Activated naive CD4-positive, alpha-beta T cell treated with anti-CD3 and anti-CD28 coated beads, Interleukin-2, amount 50 U/mL, for 72 hours (primary cell): ENCODE measurements at places on chromosomes 6 and 20.

GRCh38 chr6:165653607-165654006 is 9.4 kb downstream of the PDE10A start:
- no peak for DNase-seq

DNA sequence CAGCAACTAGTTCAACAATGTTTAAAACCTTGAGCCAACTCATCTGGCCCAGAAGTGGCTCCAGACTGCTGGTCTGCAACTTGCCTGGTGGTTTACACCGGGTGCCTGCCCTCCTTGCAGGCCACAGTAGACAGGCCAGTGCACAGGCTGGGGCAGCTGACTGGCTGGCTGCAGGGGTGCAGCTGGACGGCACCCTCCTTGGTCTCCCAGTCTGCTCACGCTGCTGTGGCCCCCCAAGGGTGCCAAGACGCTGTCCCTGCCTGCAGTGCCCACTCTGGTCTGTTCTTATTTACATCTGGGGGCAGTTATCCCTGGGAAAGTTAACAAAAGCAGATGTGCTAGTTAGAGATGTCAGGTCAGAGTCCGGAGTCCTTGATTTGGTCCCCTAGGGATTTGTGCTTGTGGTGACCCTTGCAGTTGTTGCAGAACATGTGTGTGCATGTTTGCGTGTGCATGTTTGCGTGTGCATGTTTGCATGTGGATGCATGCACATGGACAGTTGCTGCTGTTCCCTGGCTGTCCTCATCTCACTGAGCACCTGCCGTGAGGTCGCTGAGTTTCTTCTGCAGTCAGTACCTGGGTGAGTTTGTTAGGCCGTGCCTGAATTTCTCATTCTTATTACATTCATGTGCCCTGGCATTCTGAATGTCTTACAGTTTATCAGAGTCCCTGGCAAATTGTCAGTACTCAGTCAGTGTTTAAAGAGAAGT is 48.2 kb upstream of the IRF4 start:
- no peak for DNase-seq

DNA sequence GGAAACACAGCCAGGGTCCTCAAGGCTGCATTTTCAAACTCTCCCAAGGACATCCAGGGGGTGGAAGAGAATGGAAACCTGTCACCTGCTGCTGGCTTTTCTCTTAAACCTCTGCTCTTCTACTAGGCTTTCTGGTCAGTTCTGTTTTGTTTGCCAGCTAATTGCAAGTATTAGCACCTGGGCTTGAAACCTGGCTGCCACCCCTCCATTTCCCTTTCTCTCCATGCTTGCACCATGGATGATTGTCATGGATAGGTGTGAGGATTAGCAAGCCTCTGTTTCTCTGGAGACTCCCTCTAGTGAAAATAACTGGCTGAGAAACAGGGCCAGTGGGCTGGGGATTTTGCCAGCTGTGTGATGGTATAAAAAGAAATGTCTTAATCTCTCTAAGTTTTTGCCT is 33.0 kb upstream of the GPR6 start:
- no peak for DNase-seq

DNA sequence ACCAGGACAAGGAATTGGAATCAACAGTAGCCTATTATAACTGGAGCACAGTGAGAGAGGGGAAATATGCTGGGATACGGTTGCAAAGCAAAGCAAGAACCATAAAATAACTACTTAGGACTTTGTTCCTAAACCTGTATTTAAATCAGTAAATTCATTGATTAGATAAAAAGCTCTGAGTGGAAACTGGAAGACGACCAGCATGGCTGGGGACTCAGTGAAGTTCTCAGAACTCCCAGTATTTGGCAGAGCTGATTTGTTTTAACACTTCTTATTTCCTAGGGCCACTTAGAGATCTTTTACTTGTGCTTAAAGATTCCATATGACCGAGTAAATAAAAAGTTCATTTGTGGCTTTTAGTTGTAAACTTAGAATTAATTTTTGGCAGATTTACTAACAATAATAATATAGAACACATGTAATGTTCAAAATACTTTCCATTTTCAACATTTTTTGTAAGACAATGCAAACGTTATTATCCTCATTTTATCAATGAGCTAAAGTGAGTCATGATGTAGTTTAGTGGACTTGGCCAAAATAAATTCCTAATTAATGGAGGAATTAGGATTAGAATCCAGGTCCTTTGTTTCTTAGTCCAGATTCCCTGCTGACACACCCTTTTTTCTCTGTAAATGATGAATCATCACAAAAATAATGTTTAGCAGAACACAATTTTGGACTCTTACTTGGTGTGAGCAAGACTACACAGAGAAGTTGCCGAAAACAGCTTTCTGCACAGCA is 392.9 kb downstream of the GJA1 start:
- no peak for DNase-seq

GRCh38 chr6:89348372-89348771 is 4.2 kb downstream of the UBE2J1 start:
- no peak for DNase-seq

- DNase-seq: no peak
Measured at GRCh38 chr6:116314878-116315277, 35.1 kb upstream of the TSPYL1 start.

DNA sequence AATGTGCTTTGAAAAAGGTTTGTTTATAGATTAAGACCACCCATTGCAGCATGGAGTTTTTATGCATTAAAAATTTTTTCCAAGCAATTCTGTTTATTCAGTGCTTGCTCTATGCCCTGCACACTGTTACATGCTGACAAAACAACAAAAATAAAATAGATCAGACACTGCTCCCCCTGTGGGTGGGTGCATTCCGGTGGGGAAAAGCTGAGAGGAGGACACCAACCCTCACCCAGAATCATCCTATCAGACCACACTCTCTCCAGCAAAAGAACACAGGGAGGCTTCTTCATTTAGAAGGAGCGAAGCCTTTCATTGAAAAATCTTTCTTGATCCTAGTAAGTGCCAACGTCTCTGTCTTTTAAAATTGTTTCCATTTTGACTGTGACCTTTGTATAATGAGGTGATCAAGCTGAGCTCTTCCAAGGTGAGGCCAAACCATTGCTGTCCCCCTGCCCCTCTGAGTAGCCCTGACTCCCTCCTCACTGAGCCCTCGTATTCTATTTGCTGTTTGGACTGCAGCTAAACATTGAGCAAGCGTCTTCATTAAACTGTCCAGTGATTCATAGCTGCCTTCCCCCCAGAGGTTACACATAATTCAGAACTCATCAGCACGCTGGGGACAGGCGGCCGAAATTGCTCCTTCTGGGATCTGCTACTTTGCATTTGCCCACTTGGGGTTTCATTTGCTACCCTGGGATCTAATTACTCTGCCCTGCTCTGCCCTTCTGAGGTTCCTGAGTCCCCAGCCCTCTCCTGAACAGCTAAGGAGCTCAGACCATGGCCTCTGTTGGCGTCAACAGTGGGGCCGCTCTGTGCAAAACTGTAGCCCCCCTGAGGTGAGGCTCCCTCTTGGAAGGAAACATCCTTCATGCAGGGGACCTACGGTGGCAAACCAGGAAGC is 102.4 kb downstream of the F13A1 start:
- no peak for DNase-seq

DNA sequence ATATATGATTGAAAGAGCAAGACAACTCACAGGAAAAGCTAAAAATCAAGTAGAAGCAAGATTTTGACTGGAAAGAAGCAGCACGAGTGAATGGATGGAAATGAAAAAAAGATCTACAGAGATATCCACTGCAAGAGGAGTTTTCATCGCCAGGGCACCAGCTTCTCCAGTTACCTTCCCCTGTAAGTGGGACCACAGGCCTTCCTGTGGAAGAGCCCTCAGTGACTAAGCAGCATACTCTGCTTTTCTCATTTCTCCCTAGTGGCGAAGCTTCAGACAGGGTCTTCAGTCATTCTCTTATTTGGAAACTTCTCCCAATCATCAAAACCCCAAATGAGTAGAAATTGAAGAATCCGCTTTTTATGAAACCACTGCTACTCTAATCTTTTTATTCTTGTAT is 40.5 kb downstream of the ADGRB3 start:
- DNase-seq: no peak

- DNase-seq: no peak
Measured at GRCh38 chr6:35415065-35415891, 36.9 kb upstream of the FANCE start.

DNA sequence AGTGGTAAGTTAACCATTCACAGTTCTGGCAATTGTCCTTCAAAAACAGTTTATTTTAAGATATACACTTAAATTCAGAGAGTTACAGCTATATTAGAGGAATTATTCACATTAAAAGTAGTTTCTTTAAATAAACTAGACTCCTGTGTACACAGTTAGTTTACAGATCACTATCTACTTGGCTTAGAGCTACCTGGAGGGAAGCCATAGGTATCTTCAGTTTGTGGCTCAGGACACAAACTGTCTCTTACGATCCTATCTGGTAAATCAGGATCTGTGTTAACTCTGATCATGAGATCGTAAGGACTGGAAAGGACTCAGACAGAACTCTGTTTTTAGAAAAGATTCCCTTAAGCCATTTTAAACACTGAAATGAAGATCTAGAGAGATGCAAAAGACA is 160.9 kb downstream of the REV3L start:
- no peak for DNase-seq

- no peak for DNase-seq
Measured at GRCh38 chr6:81950877-81951276, 198.4 kb upstream of the TENT5A start.

- peak; percentile 27 for DNase-seq
Measured at GRCh38 chr6:37050854-37051137, 45.3 kb downstream of the FGD2 start.

- no peak for DNase-seq
Measured at GRCh38 chr20:8194721-8195120, 62.7 kb downstream of the PLCB1 start.

GRCh38 chr6:148608199-148608951 is 138.5 kb upstream of the UST start:
- DNase-seq: no peak

DNA sequence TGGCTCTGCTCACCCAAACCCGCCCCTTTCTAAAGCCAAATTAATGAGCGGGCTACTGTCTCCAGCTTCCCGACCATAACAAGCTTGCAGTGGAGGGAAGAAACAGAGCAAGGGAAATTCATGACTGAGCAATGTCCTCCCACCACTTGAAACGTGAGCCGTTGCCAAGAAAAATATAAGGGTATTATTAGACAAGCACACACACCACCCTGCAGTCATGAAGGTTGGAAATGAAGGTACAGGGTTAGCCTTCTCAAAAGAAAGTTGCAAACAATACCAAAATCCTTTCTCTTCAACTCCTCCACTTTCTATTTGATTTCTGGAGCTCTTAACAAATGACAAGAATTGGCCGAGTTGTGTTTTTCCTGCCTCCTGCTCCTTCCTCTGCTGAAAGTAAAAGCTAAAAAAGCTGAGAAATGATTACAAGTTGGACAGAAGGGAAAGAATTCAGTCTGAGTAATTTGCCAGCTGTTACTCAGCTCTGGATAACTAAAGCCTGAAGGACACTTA is 151.1 kb upstream of the B3GAT2 start:
- DNase-seq: no peak

- no peak for DNase-seq
Measured at GRCh38 chr20:61385731-61386130, 133.7 kb downstream of the CDH4 start.

DNA sequence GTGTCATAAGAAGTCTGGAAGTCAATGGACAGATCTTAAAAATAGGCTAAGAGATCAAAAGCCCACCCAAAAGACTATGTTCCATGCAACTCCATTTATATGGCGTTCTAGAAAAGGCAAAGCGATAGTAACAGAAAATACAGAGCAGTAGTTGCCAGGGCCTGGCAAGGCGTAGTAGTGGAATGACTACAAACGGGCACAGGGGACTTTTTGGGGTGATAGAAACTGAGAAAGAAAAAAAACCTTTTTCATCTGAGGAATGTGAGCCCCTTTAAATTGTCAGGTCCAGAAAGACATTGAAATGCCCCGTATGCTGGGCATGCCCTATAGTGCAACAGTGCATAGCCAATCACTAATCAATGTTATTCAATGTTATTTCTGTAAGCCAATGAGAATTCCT is 47.2 kb upstream of the FAM50B start:
- DNase-seq: no peak

DNA sequence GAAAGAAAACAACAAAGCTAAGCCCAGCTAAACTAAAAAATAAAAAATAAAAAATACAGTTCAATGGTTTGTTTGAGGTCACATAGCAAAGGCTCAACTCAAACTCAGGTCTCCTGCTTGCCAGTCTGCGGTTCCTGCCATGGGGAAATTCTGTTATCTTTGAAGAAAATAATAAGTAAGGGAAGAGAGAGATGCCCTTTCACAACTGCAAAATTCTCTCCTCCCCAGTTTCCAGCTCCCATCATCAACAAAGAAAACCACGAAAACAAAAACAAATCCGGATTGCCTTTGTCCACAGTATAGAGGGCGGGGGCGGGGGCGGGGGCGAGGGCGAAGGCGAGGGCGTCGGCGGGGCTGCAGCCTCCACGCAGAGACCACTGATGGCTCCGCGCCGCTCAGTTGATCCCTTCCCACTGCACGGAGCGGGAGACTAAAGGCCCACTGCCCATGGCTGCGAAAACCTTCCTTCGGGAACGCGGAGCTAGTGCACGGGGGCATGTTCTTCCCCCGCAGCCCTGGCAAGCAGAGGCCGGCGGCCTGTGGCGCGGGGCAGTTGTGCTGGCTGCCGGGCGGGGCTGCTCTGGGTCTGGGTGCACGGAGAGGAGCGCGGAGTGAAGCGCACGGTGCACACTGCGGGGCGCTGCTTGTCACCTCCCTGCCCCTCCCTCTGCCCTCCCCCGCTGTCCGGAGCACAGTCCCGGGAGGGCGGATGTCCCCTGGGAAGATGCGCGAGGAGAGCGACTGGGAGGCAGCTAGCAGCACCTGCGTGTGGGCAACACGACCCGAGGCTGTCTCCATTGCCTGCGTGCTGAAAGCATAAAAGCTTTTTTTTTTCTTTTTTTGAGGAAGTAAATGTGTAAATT is 54.1 kb upstream of the TPD52L1 start:
- DNase-seq: peak; percentile 16

- no peak for DNase-seq
Measured at GRCh38 chr6:31918069-31918720, 9.3 kb upstream of the C2 start.

GRCh38 chr6:79094938-79095337 is 16.9 kb upstream of the PHIP start:
- DNase-seq: no peak

DNA sequence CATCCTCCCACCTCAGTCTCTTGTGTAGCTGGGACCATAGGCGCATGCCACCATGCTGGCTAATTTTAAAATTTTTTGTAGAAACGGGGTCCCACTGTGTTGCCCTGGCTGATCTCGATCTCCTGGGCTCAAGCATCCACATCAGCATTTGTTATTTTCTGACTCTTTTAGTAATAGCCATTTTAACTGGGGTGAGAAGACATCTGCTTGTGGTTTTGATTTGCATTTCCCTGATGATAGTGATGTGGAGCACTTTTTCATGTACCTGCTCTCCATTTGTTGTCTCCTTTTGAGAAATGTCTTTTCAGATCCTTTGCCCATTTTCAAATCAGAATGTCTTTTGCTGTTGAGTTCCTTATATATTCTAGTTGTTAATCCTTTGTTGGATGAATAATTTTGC is 22.2 kb upstream of the TULP4 start:
- no peak for DNase-seq

DNA sequence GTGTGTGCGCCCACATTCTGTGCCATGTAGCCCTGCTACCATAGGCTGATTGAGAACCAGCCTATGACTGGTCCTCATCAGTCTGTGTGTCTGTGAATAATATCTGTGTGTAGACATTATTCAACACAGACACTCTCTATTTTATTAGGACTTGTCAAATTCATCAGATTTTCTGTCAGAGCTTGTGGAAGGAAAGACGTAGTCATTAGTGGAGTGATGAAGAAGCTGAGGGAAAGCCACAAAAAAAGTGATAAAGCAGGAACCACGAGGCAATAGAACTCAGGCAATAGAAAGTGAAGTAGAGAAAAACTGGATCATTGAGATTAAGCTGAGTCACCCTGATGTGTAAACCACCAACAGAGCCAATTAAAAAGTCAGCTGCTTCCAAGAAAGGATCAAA is 122.2 kb upstream of the MARCKS start:
- no peak for DNase-seq
